ENCODE measurements at places on chromosomes 6 and 20.

GRCh38 chr6:25407431-25407830, 128.3 kb downstream of the CARMIL1 start:
- no peak for DNase-seq

DNA sequence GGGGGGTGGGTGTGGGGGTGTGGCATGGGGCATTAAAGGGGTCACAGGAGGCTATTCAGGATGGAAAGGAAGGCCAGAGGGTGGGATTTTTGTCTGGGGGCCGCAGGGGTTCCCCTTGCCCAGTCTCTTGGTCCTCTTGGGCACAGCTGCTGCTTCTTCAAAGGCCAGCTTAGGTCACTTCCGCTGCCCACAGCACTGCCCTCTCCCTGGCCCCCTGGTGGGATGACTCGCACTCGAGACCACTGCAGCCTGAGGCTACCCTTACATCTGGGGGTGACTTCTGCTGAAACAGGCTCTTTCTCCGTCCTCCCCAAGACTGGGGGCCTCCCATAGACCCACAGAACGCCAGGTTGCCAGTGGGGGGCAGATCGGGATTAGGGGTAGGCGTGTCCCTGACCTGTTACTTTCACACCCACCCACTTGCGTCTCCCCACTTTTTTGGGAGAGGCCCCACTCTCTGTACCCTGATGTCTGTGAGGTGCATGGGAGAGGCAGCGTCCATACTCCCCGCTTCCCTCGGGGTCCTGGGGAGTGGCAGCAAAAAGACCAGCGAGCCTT, 1.3 kb downstream of the LKAAEAR1 start:
- DNase-seq = no peak

DNA sequence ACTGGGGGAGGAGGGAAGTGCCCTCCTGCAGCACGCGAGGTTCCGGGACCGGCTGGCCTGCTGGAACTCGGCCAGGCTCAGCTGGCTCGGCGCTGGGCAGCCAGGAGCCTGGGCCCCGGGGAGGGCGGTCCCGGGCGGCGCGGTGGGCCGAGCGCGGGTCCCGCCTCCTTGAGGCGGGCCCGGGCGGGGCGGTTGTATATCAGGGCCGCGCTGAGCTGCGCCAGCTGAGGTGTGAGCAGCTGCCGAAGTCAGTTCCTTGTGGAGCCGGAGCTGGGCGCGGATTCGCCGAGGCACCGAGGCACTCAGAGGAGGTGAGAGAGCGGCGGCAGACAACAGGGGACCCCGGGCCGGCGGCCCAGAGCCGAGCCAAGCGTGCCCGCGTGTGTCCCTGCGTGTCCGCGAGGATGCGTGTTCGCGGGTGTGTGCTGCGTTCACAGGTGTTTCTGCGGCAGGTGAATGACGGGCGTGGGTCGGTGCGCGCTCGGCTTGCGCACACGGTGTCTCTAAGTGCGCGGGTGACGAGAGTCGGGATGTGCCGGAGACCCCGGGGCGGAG, at the start of gene CDKN1A:
Gene CDKN1A, plus strand, starts transcription at position 227 of the 555 bp plus-strand sequence. CDS start 5,388 bp downstream, outside the sequence.
- peak; percentile 93 for DNase-seq

DNA sequence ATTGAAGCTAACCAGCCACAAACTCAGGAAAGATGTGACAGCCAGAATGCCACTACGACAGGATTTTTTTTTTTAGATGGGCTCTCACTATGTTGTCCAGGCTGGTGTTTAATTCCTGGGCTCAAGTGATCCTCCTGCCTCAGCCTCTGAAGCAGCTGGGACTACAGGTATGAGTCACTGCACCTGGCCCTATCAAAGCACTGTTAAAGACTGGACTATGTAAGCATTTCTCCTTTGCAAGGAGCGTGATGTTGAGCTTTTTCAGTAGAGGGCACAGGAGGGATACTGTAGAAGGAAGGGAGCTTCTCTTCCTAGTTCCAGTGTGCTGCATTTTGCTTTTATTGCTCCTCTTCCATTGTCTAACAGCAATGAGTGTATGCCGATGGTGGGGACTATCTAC, 35.8 kb downstream of the ZBTB9 start:
- no peak for DNase-seq

- peak; percentile 69 for DNase-seq
Measured at GRCh38 chr6:112253841-112254816, at the start of gene LAMA4. Gene LAMA4, minus strand, starts transcription at chr6:112254567. Its CDS starts 417 bp downstream, at chr6:112254150.

DNA sequence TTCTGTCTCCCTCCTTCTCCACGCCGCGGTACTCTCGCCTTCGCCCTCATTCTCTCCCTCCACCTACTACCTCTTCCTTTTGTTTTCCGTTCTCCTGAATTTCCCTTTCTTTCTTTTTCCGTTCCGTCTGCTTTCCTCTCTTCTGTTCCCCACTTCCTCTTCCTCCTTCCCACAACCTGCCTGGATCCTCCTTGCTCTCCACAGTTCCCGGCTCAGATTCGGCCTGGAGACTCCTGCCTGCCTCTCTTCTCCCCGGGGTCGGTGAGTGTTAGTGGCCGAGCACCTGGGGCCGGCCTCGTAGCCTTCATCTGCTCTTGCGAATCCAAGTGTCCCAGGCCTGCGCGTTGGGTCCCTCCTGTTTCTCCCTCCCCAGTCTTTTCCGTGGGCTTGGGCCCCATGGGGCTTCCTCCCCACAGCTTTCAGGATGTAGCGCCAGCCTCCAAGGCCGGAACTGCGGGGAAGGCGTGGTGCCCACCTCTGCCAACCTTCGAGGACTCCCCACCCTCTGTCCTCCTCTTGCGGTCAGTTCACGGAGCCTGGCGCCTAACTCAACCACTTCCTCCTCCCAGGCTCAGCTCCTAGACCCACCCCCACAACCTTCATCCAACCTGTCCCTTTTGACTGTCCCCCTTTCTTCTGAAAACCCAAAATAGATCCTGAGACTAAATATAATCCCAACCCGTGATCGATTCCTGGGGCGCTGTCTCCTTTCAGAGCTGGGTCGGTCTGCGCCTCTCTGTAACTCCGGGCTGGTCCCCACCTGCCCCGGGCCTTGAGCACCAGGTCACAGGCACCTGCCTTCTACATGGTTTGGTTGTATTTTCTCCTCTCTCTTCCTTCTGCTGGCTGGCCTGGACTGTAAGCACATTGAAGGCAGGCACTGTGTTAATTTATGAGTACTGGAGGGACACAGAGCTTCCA, 6.8 kb downstream of the NRN1 start:
- DNase-seq = no peak

DNA sequence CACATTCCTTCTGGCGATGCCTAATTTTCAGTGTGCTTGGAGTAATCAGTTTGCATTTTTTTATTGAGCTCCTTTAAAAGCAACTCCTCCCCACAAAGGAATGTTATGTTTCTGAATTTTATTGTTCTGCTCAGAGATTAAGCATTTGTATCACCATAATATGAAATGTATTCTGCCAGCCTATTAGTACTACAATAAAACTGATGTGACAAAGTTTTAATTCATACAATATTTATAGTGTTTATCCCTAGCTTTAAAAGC, 236.9 kb upstream of the ASCC3 start:
- no peak for DNase-seq

DNA sequence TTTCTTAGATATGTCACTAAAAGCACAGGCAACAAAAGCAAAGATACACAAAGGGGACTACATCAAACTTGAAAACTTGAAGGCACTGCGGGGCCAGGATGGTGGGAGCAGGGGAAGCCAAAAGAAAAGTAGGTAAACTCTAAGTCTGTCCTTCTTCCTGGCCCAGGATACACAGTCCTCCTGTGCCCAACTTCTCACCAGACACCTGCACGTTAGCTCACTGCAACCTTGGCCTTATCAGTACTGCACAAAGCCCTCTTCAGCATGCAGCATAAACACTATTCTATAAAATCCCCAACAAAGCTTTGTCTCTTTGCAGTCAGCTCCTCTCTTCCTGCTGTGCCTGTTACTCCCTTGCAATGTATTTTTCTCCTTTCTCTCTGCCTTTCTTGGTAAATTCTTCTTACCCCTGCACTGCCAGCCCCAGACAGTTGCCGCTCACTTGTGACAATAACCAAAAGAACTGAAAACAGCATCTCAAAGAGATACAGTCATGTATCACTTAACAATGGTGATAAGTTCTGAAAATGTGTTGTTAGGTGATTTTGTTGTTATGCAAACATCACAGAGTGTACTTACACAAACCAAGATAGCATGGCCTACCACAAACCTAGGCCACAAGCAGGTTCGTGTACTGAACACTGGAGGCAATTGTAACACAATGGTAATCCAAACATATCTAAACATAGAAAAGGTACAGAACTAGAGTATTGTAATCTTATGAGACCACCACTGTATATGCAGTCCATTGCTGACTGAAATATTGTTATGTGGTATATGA, 51.2 kb downstream of the NINL start:
- DNase-seq = no peak

GRCh38 chr6:145668844-145669243, 66.5 kb downstream of the EPM2A start:
- no peak for DNase-seq

DNA sequence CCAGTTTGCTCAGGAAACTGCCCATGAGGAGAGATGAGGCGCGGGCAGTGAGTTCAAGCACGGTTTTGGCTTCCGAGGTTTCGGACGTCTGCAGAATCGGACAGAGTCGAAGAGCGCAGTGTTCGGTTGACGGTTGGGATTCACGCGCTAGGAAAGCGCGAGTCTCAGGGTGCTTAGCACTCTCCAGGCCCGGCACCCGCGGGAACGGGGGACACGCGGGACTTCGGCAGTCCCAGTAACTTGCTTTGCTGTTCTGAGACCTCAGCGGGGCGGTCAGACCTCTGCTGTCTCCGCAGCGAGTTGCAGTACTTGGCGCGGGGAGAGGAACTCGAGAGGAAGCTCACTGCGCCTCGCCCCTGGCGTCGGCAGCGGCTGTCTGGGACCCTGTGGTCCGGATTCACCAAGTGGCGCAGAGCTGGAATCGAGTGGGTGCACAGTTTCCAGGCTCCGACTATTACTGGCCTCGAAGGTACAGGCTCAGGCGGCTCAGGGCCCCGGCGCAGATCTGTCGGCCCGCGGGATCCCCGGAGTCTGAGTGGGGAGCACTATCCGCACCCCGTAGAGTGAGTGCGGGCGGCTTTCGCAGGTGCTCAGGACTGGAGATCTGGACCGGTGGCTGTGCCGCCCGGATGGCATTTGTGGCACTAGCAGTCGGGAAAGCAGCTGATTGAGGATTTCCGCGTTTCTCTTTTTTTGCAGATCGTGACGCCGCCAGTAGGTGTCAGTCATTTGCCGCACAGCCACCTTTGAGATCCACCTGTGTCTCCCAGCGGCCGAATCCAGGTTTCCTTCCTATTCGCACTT, at the start of gene POM121L2:
Gene POM121L2, minus strand, starts transcription at position 128 of the 804 bp plus-strand sequence. Its CDS starts 103 bp downstream, at position 25.
- peak; percentile 28 for DNase-seq

DNA sequence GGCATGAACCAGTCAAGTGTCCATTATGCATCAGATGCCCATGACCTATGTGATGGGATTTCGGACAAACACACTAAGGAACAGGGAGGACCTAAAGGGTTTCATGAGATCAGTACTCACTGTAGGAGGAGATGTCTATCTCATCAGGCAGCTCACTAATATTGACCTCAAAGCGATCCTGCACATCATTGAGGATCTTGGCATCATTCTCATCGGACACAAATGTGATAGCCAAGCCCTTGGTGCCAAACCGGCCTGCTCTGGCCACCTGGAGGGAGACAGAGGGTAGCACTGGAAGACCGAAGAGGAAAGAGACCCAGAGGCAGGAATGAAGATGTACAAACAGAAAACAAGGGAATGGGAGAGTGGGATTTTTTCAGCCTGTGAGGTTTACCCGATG, 1.9 kb downstream of the MCCD1 start:
- no peak for DNase-seq

DNA sequence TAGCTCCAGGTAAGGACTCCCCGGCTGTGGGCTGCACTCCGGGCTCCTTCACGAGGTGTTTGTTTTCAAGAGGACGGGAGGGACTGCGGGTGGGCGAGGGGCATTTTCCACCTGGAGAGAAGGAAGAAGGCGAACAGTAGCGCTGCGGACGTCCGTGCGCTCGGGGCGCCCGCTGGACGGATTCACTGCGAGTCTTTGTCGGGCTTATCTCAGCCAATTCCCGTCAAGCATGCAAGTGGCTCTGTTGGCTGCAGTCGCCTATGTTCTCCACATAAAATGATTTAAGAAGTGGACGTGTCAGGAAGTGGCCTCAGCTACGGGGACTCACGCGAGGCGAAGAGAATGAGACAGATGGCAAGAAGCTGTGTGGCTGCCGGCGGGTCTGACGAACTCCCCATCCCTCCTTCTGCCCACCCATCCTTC, 332 bp downstream of the GRIK2 start:
- DNase-seq = peak; percentile 47

DNA sequence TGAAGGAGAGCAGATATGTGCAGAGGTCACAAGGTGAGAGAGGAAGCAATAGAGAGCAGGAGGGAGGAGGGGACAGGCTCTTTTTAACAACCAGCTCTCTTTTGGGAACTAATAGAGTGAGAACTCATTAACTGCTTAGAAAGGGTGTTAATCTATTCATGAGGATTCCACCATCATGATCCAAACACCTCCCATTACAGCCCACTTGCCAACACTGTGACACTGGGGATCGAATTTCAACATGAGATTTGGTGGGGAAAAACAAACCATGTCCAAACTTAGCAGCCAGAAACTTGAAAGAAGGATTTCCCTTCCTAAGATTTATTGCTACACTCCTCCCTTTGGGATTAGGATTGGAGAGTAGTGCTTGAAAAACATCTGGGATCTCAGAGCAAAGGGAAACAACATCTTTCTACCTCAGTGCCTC, 135.5 kb upstream of the PLCB4 start:
- DNase-seq = no peak

GRCh38 chr6:149014631-149015534, 268.1 kb downstream of the UST start:
- DNase-seq = peak; percentile 80

- peak; percentile 28 for DNase-seq
Measured at GRCh38 chr6:163455552-163455951, 41.0 kb downstream of the QKI start.

- no peak for DNase-seq
Measured at GRCh38 chr6:165268987-165269386, 40.4 kb downstream of the C6orf118 start.

DNA sequence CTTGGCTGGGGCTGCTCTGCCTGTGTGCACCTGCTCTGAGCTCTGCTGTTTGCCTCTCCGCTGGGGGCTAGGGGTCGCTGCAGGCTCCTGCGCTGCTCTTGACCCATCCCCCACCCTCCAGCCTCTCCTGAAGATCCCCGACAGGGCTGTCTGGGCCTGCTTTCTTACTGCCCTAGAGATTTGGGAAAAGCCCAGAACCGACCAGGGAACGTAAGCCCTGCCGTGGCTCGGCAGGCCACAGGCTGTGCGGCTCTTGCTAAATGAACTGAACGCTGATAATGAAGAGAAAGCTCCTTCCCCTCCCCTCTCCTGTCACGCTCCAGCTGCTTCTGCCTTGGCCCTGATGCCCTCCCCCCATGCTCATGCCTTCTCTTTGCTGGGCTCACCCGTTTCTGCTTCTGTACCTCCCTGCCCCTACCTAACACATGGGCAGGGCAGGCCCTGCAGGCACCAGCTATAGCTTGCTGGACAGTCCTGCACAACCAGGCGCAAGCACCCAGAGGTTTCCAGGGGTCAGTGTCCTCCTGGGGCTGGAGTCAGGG, 32.0 kb upstream of the PCMTD2 start:
- DNase-seq = peak; percentile 46

GRCh38 chr6:85677234-85677956, 34.7 kb upstream of the SYNCRIP start:
- DNase-seq = no peak

Data from IMR-90 (cell line).